Caki2 (cell line): ENCODE measurements at places on chromosomes 4 and X.

GRCh38 chr4:160869899-160870298 is 1293.9 kb downstream of the FSTL5 start:
- DNase-seq, result no peak

- DNase-seq, result no peak
These were observed 25.9 kb upstream of the PRDM5 start for GRCh38 chr4:120948382-120948781.

DNA sequence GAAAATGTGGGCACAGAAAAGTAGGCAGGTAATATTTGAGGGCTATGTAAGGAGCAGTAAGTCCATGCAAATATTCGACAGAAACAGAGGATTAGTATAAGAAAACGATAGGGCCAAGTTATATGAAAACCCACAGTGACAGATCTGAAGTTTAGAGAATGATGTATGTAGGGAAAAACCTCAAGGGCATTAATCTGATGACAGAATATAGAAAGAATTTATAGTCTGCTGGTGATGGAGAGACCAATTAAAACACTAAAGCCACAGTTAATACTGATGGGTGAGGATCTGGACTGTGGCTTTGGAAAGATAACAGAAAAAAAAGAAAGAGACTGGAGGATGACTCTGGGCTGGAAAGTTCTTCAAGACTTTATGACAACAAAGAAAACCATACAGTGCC is 169.7 kb downstream of the PALLD start:
- DNase-seq, result peak; percentile 66

- no peak for DNase-seq
These were observed 435.7 kb upstream of the FMR1 start for GRCh38 chrX:147476008-147476407.

DNA sequence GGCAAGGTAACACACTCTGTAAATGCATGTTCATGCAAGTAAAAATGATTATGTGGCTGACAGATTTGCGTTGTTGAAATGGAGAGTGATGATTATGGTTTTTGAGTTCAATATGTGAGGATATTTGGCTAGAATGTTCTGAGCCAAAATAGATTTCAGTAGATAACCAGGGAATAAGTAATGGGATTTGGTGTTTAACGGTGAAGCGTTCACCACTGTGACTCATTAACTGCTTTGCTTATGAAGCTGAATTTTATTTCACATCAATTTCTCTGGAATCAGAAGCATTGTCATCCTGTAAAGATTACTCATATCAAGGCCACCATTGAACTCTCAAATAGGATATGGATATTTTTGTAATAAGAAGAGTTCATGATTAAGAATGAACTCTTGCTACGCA is 11.7 kb downstream of the AFP start:
- no peak for DNase-seq

GRCh38 chr4:158816955-158817354 is 48.1 kb downstream of the FNIP2 start:
- no peak for DNase-seq

DNA sequence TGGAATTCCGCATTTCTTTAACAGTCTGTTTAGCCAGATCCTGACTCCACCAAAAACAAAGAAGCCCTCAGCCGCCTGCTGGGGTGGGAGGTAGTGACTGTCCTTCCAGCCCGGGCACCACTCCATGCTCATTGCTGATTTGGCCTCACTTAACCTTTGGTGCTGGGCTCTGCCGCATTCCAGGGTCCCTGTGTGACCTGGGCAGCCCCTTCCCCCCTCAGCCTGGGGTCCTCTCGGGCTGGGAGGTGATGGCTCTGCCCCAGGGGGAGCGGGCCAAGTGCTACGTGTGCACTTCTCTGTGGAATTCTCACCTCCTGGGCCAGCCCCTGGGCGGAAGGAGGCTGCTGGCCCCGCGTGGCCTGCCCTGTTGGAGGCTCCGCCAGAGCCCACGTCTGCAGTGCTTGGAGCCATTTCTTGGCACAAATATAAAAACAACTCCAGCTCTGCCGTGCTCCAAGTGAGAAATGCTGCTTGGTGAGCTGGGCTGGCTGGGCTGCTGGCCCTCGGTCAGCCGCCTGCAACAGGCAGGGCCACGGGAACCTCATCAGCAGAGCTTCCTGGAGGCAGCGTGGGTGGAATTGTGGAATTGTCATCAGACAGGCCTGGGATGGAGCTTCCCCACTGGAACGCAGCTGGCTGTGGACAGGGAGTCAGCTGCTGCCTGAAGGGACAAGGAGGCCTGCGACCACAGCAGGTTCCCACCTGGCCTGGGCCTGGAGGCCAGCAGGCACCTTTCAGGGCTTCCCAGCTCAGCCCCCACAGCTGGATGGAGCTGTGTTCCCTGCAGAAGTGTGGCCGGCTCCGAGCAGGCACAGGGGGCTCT is 66.0 kb downstream of the TRMT44 start:
- no peak for DNase-seq
